Activated effector memory CD4-positive, alpha-beta T cell treated with Interleukin-2 at 50 U/mL for 16 hours (primary cell): ENCODE measurements at places on chromosomes 3 and 15.

- no peak for DNase-seq
Measured at GRCh38 chr3:144499001-144499930, 527.6 kb downstream of the DIPK2A start.

- no peak for DNase-seq
Measured at GRCh38 chr3:9238276-9238675, 11.2 kb downstream of the SRGAP3 start.

DNA sequence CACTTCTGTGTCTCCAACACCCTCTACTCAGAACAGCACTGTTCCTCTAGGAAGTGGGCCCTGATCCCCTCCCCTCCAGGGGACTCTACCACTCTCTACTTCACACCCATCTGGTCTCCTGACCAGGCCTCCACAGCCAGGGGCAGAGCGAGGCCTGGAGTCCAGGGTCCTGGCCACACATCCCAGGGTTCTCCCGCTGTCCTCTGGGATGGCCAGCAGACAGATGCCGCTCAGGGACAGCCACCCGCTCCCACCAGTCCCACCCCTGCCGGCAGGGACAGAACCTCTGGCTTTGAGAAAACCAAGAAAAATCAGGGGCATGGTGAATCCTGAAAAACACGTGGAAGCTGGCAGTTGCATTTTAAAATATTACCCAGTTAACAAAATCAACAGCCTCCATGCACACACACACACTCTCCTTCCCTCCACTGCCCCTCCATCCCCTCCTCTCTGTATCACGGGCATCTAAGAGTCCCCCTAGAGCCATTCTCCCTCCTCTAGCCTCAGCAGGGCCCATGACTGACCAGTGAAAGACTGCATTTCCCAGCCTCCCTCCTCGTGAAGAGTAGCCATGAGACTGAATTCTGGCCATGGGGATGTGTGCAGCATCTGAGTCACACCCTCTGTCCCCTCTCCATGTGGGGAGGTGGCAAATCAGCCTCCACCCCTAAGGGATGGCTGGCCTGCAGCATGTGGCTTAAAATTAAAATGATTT is 32.1 kb upstream of the IQSEC1 start:
- DNase-seq, result no peak

DNA sequence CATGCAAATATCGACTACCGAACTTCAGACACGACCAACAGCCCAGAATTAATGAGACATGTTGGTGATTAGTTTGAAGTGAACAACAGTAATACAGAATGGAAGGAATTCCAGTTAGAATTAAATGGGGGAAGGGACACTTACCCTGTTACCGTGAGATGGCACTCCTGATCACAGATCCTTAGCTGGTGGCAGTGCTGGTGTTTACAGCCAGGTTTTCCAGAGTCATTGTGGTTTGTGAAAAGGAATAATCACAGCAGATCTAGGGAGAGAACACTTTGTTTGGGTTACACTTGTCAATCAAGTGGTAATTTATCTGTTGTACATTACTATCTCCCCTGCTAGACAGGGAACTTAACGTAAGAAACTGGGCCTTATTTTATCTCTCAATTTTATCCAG is 217.4 kb downstream of the ADAMTS9 start:
- no peak for DNase-seq

- DNase-seq, result no peak
Measured at GRCh38 chr3:152209060-152209459, 59.7 kb upstream of the MBNL1 start.

GRCh38 chr15:40995656-40996055 is 42.4 kb downstream of the CHAC1 start:
- DNase-seq, result no peak

DNA sequence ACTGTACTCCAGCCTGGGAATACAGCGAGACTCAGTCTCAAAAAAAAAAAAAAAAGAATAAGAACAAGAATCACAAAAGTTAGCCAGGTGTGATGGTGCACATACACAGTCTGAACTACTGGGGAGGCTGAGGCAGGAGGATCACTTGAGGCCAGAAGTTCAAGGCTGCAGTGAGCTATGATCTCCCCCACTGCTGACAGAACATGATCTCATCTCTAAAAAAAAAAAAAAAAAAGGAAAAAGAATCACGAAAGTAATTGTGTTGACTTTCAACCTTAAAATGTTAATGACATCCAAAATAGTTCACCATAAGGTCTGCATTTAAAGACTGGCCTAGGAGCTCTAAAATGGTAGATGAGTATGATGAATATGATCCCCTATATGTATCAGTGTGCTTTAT is 68.0 kb upstream of the MAP4 start:
- no peak for DNase-seq
